ENCODE measurements at places on chromosomes 4 and X.

- DNase-seq = no peak
- no peaks in the 10 kb centered on the region for H3K27me3 ChIP-seq
- peaks cover 21% of the 10 kb centered on the region for H3K4me1 ChIP-seq
- no peak overlapping the region for H3K27ac ChIP-seq
- H3K36me3 ChIP-seq = no peaks in the 10 kb centered on the region
These were observed 2.5 kb downstream of the CCDC110 start for GRCh38 chr4:185468999-185469398.

DNA sequence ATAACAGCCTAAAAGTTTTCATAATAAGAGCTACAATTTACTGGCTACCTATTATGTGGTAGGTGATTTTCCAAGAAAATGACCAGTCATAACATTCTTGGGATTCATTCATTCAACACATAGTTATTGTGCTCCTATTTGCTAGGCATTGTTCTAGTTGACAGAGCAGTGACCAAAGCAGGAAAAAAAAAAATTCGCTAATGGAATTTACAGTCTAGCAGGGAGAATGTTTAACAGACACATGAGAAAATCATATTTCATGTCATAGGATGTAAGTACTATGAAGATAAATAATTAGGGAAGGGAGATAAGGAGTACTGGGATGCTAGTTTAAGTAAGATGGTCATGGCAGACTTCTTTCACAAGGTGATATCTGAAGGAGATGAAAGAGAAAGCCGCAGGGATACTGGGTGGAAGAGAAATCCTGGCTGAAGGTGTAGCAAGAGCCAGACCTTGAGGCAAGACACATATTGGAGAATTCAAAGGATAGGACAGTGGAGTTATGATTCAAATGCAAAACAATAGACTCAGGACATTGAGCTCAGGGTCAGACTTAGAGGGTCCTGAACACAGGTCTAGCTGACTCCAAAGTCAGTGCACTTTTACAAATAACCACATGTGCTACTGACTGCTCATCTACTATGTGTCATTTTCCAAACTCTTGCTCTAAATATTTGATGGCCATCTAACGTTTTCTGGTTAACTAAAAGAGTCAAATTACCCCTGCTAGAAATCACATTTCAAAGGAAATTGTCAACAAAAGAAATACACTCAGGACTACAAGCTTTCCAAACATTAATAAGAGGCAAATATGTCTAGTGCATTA lies 20.4 kb downstream of the SPCS3 start:
- H3K36me3 ChIP-seq = no peaks in the 10 kb centered on the region

GRCh38 chrX:108134724-108135123 lies 43.1 kb downstream of the ATG4A start:
- H3K27me3 ChIP-seq = no peaks in the 10 kb centered on the region
- no peak overlapping the region for H3K4me3 ChIP-seq
- H3K27ac ChIP-seq = no peak overlapping the region
- H3K4me1 ChIP-seq = no peaks in the 10 kb centered on the region

DNA sequence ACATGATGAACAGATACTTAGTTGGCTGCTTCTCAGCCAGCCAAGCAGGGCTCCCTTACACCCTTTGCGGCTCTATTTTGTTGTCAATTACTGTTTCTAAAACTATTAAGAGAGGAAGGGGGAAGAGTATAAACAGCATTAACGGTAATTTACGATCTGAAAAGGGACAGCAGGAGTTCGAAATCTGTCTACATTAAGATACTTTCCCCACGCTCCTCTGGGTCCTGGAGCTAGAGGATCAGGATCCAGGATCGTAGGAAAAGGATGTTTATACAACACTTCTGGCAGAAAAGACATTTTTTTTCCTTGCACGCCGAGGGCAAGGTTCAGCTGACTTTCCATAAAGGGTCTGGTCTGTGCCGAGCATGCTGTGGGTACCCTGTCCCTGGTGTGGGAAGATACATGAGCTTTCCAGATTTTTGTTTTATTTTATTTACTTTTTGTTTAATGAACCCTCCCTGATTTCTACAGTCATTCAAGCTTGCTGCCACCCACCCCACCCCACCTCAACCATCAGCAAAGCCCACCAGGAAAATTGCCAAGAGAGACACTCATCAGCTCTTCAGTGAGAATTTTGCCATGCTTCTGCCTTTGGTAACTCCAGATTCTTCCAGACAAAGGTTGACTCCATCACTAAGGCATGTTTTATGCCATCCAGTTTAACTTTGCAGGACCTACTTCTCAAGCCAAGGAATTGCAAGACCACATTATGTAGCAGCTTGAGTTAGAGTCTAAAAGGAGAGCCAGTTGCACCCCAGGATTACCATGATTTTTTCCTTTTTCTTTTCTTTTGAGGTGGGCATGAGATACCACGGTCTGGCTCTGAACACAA lies 188.1 kb downstream of the QDPR start:
- peak overlapping the region; percentile 30 for H3K27ac ChIP-seq
- no peaks in the 10 kb centered on the region for H3K36me3 ChIP-seq
- H3K4me1 ChIP-seq = peaks cover 11% of the 10 kb centered on the region
- H3K4me3 ChIP-seq = no peak overlapping the region
- H3K27me3 ChIP-seq = no peaks in the 10 kb centered on the region
- DNase-seq = no peak

- DNase-seq = no peak
- no peak overlapping the region for H3K27ac ChIP-seq
- H3K4me1 ChIP-seq = peaks cover 14% of the 10 kb centered on the region
- no peaks in the 10 kb centered on the region for H3K27me3 ChIP-seq
These were observed 51.8 kb downstream of the TMEM131L start for GRCh38 chr4:153518001-153518400.

DNA sequence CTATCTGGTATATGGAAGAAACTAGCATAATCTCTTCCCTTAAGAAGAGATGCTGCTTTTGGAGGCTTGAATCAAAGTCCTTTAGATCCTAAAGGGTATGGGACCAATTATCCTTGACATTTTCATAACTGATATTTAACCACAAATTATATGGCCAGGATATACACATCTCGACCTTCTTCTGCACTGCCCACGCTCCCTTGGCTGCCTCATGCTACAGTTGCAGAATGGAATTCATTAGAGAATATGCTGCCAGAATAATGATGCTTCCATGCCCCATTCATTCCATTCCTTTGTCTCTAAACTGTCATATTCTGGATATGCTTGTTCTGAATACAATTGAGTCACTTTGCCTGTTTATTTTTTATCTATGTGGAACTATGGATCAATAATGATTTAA lies 157.1 kb upstream of the PACRGL start:
- H3K27me3 ChIP-seq = no peaks in the 10 kb centered on the region
- DNase-seq = no peak
- no peaks in the 10 kb centered on the region for H3K4me1 ChIP-seq
- H3K36me3 ChIP-seq = no peaks in the 10 kb centered on the region
- H3K27ac ChIP-seq = no peak overlapping the region

Measured in esophagus squamous epithelium (tissue), 5 donors.